ENCODE measurements at places on chromosomes 6 and 20.

- no peak for DNase-seq
These were observed 187.1 kb downstream of the ID4 start for GRCh38 chr6:20024316-20024673.

GRCh38 chr6:129134535-129134934 is 251.6 kb downstream of the LAMA2 start:
- DNase-seq = no peak

- no peak for DNase-seq
These were observed 565.1 kb upstream of the FLRT3 start for GRCh38 chr20:14902432-14903089.

GRCh38 chr6:44012078-44012493 is 115.2 kb downstream of the MRPL14 start:
- no peak for DNase-seq

DNA sequence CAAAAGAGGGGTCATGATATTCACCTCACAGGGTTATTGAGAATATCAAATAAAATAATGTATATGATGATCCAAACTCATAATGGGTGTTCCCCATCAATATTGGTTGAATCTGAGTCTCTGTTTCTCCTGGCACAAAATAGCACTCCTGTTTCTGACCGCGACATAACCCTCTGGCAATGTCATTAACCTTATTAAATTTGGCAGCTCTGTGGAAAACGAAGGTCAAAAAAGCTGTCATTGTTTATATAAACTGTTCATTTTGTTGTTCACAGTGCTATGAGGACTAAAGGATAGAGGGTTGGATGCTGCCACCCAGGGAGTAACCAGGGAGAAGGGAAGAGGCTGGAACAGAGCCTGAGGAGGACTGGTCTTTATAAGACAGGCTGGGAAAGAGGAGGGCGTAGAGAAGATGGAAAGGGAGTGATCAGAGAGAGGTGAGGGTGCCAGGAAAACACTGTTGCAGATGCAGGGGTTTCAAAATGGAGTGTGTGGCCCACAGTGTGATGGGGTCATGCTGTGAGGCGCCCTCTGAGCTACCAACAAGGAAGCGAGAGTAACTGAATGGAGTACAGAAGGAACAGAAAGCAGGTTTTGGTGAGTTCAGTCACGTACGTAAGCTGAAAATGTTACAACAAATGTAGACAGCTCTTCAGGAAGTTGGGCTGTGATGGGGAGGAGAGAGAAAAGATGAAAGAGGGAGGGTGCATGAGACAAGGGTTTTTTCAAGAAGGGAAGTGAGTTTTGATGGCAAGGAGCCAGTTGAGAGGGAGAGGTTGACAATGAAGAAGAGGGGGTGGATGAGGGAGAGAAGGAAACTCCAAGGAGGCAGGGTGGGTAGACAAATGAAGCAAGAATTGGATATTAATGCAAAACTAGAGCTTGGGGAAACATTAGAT is 251.6 kb upstream of the TAB2 start:
- no peak for DNase-seq

DNA sequence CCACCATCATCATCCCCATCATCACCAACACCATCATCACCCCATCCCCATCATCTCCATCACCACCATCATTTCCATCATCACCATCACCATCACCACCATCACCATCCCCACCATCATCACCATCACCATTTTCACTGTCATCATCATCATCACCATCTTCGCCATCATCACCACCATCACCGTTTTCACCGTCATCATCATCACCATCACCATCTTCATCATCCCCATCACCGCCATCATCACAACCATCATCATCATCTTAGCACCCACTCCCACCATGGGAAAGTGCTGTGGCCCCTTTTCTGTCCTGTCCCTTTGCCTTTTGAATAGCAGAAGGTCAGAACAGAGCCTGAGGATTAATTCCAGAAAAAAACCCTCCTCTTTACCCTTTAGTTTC is 28.5 kb upstream of the GATA5 start:
- no peak for DNase-seq

- DNase-seq = no peak
These were observed 348.1 kb downstream of the CDC5L start for GRCh38 chr6:44735630-44735963.

GRCh38 chr6:166942393-166943168 is 13.8 kb downstream of the RNASET2 start:
- DNase-seq = no peak

- no peak for DNase-seq
These were observed 638 bp downstream of the MDN1 start for GRCh38 chr6:89818977-89819335.

DNA sequence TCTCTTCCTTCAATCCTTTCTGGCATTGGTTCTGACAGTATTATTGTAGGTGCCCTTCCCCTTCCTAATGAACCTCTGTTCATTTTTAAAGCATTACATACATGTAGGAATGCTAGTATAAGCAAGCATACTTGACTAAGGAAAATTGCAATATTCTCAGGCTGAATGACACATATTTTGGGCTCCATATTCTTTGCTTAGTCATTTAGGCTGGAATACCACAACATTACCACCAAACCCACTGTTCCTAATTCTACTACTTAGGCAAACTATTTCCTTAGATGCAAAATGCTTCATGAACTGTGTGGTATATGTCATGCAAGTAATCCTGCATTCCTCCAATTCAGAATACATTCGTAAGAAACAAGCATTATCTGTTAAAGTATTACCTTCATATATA is 113.9 kb downstream of the PRDM1 start:
- DNase-seq = no peak

- DNase-seq = peak; percentile 48
These were observed 21.5 kb upstream of the HS3ST5 start for GRCh38 chr6:114364301-114364700.

- no peak for DNase-seq
These were observed 1.7 kb downstream of the PCMT1 start for GRCh38 chr6:149751239-149751638.

GRCh38 chr6:153644000-153644399 is 395.0 kb upstream of the OPRM1 start:
- DNase-seq = no peak

DNA sequence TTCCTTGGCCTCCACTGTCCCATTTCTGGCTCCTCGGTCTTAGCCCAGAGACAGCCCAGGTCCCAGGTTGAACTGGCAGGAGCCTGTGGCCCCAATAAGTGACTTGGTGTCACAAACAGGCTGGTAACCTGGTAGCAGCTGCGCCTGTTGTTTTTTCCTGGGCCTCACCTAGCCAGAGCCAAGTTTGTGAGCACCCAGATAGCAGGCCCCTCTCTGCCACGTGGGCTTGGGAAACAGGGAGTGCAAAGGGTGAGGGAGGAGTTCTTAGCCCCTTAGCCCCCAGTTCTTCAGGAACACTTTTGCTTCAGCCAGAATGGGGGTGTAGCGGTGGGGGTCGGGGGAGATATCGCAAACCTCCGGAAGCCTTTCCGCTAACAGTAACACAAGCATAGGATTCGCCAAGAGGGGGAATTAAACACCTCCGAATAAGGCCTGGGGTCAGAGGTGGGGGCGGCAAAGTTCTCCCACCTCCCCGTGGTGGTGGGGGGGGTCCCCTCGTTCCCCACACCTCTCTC is 760 bp downstream of the C6orf132 start:
- DNase-seq = no peak

DNA sequence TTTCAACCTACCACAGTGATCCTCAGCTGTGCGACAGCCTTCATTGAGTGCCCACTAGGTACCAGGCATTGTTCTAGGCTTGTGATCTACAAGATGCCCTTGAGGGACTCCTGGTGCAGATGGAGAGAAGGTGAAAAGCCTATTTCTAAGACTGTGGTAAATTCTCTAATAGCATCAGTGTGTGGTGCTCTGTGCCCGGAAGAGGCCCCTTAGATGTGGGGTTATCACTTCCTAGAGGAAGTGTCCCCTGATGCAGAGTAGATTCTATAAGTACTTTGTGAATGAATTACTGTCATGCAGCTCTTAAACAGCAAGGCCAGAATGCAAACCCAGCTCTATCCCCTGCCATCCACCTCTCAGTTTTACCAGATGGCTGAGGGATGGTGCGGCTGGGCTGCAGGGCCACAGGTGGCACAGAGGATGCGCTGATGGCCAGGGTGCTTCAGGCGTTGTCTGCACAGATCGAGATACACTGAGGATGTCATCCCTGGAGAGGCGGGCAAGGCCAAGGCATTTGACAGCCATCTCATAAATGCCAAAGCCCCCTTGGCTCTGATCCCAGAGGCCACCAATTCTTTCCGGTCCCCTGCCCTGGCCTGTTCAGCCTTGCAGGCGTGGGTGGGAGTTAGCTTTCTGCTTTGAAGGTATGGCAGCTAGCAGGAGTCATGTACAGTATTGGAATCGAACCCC is 96.7 kb downstream of the TOX2 start:
- no peak for DNase-seq

DNA sequence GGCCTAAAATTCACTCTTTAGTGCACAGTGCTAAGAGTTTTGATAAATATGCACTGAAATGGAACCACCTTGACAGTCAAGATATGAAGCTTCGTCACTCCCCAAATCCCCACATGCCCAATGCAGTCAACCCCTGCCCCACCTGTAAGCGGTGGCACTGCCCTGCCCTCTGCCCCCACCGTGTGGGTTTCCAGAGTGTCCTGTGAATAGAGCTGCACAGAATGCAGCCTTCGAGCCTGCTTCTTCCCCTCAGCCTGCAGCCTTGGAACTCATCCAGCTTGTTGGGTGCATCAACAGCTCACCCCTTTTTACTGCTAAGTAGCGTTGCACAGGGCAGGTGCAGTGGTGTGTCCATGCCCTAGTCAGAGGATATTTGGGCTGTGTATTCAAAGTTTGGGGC is 216.3 kb downstream of the SYNDIG1 start:
- DNase-seq = no peak

DNA sequence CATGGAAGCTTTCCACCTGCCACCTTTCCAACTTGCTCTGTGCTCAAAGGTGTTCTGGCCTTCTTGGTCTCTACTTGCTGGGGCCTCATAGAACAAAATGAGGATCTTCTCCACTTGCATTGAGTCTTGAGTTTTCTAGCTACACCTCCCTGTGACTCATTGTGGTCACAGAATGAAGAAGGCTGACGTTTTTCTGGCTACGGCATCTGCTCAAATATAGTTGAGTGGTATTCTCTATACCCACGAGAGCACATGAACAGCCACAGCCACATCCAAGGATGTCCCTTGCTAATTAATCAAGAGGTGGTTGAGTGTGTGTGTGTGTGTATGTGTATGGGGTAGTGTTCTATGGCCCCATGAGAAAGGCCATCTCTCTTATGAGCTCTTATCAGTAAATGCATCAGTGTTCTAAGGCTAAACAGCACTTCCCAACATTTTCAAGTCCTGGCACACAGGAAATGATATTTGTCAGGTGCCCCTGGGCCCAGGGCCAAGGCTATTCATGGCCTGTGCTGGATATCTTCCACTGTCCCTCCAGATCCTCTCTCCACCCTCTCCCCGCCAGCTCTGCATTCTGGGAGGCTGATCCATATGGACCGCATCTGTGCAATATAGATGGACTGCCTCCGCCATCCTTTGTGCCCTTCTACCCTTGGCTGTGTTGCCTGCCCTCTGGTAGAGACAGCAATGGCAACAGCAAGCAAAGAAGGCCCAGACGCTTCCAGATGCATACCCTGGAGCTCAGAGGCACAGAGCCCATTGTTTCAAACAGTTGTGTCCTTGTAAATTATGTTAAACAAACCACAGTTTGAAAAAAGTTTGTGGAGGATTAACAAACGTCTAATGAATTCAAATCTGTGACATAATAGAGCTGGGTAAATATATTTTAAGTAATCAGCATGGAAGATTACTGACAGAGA is 150.2 kb downstream of the LRFN2 start:
- no peak for DNase-seq

- DNase-seq = no peak
These were observed 84.2 kb upstream of the ENPP5 start for GRCh38 chr6:46254946-46255345.

DNA sequence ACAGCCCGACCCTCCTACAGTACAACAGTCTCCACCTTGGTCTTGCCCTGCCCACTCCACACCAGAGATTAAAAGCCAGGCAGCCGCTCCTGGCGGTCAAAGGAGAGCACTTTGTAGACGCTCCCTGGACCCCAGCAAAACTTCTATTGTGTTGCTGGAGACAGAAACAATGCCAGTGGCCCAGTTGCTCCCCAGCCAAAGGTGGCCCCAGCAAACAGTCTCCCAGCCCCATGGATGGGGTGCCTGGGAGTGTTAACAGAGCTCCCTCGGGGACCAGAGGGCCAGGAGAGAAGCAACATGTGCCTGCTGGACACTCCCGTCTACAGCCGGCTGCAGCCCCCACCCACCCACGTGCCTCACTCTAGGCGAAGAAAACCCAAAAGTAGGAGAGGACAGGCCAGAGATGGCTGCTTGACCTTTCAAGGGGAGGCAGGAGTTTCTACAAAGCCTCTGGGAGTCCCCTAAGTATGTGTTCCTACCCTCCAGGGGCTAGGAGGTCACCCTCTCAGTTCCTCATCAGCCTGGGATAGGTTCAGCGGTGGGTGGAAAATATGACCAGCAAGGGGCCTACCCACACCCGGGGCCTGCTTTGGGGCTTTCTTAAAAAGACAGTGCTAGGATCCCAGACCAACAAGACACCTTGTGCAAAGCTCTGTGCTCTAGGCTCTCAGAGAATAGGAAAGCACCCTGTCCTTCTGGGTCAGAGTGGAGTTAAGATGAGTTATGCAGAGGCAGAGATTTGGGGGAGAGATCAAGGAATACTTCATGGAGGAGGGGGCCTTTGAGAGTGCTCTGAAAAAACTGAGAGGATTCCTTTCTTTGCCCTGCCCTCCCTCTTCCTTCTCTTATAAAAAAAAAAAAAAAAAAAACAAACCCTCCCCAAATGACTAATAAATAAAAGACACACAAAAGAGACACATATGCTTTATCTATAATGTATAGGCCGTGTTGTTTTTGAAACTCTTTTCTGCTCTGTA is 19.0 kb upstream of the PREX1 start:
- no peak for DNase-seq

DNA sequence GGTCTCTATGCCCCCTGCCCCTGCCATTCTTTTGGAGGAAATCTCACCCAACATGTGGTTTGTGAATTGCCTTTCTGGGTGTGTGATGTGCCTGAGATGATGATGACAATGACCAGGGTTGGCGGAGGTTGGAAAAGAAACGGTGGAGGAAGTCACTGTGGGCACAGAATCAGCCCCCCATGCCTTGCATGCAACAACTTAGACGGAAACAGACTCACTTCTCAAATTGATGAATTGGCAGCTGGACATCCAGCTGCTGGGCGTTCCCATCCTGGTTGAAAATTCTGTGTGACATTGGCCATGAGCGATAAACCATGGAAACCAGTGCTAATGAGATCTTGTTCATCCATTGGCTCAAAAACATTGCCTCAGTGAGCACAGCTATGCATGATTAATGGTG is 95.8 kb upstream of the LY86 start:
- no peak for DNase-seq

DNA sequence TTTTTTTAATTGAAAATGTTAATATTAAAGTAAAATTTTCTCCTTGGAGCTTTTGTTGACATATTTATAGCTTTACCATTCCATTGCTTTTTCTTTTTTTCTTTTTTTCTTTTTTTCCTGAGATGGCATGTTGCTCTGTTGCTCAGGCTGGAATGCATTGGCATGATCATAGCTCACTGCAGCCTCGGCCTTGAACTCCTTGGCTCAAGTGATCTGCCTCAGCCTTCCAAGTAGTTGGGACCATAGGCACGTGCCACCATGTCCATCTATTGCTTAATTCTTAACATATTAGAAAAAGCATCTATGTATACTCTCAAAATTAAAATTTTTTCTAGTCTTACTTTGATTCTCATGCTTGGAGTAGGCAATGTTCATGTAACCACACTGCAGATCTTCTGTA is 43.0 kb downstream of the RALGAPB start:
- DNase-seq = no peak

GRCh38 chr6:76342611-76343160 is 270.2 kb upstream of the IMPG1 start:
- DNase-seq = no peak

GRCh38 chr6:133891149-133891926 is 2.4 kb downstream of the TCF21 start:
- peak; percentile 66 for DNase-seq

GRCh38 chr6:81929828-81930227 is 177.3 kb upstream of the TENT5A start:
- DNase-seq = no peak
